Endothelial cell of umbilical vein (primary cell): ENCODE measurements at places on chromosomes 12 and 14.

DNA sequence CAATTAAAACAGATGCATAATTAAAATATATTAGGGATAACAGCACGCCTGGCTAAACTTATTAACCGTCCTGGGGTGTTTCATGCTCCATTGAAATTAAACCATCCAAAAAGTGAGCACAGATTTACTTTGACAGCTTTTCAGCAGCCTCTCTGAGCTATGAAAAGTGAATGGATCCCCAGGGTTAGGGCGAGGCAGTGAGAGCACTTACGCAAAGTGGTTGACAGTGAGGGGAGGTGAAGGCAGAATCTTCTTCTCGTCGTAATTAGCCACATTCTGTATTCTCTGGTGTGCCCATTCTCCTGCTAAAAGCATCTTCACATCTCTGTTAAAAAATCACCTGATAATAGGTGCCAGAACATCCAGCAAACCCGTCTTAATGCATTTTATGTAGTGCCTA, 1.9 kb downstream of the TMTC2 start:
- no peak for DNase-seq

GRCh38 chr14:104731320-104732294, 7.6 kb downstream of the ADSS1 start:
- no peak for DNase-seq

GRCh38 chr12:53948650-53949593, 5.8 kb upstream of the HOXC12 start:
- DNase-seq = no peak

GRCh38 chr14:91349481-91350074, 68.0 kb downstream of the CCDC88C start:
- no peak for DNase-seq

DNA sequence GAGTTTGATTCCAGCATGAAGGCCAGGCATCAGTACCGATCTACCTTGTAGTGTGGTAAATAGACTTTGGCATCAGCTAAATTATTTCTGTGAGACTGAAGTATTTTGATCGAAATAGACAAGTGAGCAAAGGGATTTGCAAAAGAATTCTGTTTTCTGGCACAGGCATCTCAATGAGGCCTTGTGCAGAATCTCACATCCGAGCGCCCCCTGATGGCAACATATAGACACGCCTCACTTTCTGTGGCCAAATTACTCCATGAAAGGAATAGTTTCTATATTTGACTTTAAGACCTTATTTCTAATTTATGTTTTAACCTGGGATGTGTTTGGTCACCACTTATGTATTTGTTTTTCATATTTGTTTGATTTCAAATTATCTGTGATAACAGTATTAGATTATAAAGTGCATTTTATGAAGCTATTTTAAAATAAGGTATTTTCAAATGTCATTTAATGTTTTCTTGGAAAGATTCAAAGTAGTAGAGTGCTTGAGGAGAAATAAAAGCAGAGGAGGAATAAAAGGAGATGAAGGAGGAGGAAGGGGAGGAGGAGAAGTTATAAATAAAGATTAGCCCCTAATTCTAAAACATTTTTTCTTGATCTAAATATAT, 731.9 kb downstream of the NRXN3 start:
- peak; percentile 44 for DNase-seq

DNA sequence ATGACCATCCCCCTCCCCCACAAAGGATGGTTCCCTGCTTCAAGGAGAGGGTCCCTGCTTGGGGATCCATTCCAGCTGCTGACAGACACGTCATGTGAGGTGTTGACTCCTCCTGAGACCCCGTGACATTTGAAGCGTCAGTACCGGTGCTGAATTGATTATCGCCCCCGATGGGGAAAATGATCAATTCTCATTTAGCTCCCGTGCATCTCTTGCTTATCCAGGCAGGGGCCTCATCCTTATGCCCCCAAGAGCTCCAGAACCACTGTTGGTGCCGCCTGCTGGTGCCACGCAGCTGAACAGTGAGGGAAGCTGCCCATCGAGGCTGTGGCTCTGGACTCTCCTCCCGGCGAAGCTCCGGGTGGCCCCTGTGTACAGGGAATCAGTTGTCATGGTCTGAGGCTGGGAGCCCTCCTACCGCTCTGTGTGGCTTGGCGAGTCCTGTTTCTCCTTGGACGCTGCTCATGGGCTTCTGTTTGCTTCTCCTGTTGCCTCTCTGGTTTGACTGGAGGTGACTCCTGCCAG, 4.6 kb downstream of the KIF26A start:
- no peak for DNase-seq

GRCh38 chr14:99252443-99252939, 19.5 kb downstream of the BCL11B start:
- DNase-seq = no peak

- no peak for DNase-seq
These were observed 4.5 kb upstream of the HECTD4 start for GRCh38 chr12:112386726-112387125.

- DNase-seq = no peak
These were observed 14.5 kb downstream of the IAPP start for GRCh38 chr12:21387174-21387573.

- no peak for DNase-seq
These were observed 113.2 kb downstream of the APAF1 start for GRCh38 chr12:98758331-98758730.

DNA sequence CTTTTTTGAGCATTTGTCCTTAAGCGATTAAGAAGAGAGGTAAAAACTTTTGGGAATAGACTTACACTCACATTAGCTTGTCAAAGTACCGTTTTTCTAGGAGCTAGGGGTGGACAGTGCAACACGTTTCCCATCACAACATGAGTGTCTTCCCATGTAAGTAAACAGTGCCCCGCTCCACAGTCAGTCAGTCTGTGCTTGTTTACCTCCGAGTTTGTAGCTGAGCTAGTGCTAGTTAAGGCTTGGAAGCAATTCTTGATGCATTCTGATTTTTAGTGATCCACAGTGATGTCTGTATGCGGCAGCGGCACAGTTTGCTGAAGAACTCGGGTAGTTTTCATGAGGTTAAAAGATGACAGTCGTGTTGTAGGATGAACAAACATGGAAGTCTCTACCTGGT, 941 bp downstream of the ZDHHC17 start:
- DNase-seq = no peak

- DNase-seq = no peak
These were observed 49.1 kb downstream of the B4GALNT3 start for GRCh38 chr12:508795-509194.

DNA sequence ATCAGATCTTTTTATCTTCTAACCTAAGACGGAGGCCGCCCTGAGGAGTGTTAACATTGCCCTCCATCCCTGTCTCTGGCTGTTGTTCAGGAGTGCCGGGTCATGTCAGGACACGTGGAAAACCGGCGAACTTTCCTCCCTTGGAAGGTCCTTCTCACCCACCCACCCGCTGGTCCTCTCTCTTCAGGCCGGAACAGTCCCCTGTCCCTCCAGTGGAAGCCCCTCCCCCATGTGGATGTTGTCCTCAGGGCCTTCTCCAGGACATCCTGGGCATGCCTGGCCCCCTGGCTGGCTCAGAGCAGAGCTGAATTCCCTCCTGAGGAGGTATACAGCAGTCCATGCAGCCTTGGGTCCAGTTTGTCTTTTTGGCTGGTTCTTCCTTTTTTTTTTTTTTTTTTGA, 20.3 kb upstream of the ITPK1 start:
- no peak for DNase-seq

GRCh38 chr12:96510306-96510764, 21.0 kb downstream of the CFAP54 start:
- DNase-seq = peak; percentile 96

DNA sequence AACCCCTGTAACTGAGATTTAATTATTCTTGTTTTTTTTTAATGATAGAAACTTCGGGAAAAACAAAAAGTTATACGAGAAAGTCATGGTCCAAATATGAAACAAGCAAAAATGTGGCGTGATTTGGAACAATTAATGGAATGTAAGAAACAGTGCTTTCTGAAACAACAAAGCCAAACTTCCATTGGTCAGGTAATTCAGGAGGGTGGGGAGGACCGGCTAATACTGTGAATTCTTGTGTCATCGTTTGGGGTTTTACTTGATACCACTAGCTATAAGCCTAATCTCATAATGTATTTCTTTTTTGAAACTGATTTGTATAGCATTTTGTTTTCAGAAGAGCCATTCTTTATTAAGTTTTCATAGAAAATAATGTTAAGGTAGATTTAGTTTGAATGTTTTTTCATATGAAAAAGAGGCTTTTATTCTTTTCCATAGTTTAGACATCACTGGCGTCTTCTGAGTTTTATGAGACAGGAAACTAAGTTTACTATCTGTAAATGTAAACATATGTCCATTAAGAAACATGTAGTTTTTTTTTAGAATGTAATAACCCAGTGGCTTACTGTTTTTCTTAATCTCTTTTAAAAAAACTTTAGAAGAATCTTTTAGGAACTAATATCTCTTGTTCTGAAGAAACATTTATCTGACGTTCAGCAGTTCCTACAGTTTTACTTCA, 62.9 kb upstream of the ATP2A2 start:
- no peak for DNase-seq

DNA sequence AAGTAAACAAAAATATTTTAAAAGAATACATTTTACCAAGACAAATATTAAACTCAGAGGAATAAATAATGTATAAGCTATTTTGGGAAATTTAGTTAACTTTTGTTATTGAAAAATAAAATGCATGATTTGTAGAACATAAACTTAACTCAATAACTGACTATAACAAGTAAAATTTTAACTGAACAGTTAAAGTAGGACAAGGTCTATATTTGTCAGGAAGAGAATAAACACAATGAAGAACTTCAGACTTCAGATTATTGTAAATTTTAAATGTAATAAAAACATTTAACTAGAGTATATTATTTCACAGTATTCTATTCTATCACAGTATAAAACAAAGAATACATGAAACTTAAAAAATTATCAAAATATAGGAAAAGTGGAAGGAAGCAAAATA, 948.8 kb upstream of the USP15 start:
- DNase-seq = no peak

DNA sequence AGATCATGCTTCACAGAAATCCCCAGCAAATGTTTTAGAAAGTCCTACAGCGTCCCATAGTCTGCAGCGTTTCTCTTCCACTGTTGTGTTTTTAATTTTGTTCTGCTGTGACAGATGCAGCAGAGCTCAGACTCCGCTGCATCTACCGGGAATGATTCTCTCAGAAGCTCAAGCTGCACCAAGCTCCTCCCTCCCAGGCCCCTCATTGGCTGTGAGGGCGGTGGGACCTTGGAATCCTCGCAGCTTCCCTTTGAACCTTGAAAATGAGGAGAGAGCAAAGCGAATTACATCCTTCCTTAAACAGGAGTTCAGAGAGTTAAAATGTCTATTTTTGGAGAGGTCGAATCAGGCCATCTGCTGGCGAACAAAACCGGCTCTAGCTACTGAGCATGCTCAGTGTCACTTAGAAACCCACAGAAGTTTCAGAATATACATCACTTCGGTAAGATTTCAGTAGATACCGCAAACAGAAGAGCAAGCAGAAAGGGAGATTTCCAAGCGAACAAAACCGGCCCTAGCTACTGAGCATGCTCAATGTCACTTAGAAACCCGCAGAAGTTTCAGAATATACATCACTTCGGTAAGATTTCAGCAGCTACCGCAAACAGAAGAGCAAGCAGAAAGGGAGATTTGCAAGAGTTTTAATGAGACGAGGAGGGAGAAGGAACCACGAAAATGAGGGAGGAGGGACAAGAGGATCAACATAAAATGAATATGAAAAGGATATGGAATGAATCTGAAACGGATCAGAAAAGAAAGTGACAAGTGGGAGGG, at the start of gene ABCD2:
Gene ABCD2, minus strand, starts transcription at position 144 of the 774 bp plus-strand sequence. CDS start 188 bp downstream, outside the sequence.
- DNase-seq = peak; percentile 76

DNA sequence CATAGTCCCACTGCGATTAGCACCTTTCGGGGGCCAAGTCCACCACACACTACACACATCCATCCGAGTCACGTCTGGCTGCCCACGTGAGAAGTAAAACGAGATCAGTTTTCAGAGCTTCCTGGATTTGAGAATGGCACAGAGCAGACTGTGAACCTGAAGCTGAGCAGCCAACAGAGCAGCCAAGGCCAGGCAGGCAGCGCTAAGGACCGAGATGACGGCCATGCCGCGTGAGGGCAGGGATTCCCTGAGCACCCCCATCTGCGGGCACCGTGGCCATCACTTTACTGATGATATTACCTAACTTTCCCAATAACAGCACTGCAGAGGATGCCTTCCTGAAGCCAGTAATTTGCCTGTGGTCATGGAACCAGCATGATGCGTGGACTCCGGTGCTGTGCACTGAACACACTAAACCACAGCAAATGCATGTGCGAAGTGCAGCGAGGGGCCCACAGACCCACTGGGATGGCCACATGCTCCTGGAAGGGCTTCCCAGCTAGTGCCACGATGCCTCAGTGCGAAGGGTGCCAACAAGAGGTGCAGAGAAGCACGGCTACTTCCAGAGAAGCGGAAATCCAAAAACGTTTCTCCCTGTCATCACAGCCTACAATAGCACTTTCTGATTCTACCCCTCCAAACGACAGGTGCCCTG, 56.0 kb downstream of the RNF34 start:
- DNase-seq = no peak

GRCh38 chr12:20527417-20528163, 159.3 kb downstream of the PDE3A start:
- no peak for DNase-seq

- DNase-seq = no peak
These were observed 786 bp downstream of the RHEBL1 start for GRCh38 chr12:49068879-49069506.

GRCh38 chr12:8037947-8038346, 5.4 kb downstream of the FOXJ2 start:
- no peak for DNase-seq

DNA sequence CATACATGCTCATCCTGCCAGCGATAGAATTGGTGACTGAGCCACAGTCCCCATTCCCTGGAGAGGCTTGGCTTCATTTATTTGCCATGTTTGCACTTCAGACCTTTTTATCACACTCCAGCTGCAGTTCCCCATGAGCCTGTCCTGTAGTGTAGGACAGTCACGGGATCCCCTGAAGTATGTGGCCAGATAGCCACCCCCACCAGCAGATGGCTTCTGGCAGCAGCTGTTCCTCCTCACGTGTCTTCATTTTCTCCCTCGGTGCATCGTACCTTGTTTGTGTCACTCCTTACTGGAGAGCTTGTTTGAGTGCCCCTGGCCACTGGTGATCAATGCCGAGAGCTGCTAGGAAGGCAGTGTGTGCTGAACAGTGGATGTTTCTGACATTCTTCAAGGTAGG, 40.2 kb downstream of the UBE3B start:
- DNase-seq = no peak

GRCh38 chr12:5027046-5027821, 16.4 kb upstream of the KCNA5 start:
- DNase-seq = no peak
